ENCODE measurements at places on chromosomes 12 and 14.

DNA sequence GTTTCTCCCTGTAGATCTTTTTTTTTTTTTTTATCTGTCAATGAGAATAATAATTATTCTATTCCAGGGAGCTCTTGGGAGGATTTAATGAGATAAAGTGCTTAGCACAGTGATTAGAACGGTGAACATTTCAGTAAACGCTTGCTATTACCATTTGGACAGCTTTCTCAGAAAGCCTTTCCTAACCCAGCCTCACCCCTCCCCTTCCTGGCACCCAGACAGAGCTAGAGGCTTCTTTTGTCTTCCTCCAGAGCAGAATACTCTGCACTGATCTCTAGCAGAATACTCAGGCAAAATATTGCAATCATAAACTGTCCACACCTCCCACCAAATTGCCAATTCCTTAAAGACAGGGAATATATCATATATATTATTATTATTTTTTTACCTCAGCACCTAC, 66.6 kb downstream of the ERGIC2 start:
- DNase-seq = no peak

GRCh38 chr12:124147575-124147974, 147.3 kb upstream of the RFLNA start:
- peak; percentile 45 for DNase-seq

GRCh38 chr12:27614386-27614785, 81.9 kb upstream of the REP15 start:
- no peak for DNase-seq

DNA sequence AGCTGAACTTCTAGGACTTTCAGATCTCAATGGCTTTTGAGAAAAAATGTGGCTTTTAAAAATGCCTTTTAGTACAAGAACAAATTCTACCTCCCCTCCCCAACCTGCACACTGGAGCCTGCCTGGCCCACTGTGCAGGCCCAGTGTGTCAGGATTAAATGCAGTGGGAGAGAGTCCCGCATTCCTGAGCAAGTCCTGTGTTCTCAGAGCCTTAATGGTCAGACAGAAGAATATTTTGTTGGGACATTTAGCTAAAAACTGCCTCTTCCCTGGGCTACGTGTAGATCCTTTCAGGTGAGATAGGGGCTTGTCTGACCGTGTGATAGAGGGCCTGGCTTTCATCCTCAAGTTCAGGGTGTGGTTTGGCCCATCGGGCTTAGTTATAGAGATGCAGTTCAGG, 63.1 kb upstream of the ESRRB start:
- no peak for DNase-seq

GRCh38 chr12:50764286-50765094, 589 bp downstream of the ATF1 start:
- no peak for DNase-seq

GRCh38 chr14:30826070-30826469, 48.3 kb upstream of the COCH start:
- no peak for DNase-seq

GRCh38 chr14:58631732-58632131, 6.0 kb upstream of the DACT1 start:
- DNase-seq = no peak

DNA sequence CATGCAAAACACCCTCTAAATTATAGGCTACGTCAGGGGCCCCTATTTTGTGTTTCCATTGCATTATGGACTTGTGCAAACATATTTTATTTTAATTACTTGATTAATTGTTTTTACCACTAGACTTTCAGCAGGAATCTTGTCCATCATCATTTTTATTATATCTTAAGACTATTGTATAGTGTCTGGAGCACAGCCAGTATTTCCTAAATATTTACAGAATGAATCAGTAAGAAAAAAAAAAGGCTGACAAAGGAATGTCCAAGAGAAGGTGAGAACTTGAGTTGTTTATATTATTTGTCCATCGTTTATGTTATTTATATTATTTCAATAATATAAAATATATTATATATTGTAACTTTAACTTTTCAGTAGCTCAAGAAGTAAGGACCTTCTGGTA, 664.7 kb downstream of the SLC6A15 start:
- DNase-seq = no peak

DNA sequence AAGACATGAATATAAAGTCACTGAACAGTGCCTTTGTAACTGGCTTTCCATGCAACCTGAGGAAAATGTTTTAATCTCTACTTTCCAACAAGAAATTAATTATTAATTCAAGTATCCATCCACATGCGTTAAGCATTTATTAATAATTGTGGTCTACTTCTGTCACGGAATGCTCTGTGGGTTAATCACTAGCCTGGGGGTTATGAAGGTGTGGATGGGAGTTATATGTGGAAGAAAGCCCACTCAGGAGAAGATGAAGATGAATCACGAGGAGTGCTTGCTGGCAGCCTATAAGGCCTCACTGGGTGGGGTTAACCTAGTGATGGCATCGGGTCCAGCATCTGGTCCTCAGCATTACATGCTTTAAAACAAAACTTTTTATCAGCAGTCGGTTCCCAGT, 99.5 kb upstream of the AVPR1A start:
- DNase-seq = no peak

DNA sequence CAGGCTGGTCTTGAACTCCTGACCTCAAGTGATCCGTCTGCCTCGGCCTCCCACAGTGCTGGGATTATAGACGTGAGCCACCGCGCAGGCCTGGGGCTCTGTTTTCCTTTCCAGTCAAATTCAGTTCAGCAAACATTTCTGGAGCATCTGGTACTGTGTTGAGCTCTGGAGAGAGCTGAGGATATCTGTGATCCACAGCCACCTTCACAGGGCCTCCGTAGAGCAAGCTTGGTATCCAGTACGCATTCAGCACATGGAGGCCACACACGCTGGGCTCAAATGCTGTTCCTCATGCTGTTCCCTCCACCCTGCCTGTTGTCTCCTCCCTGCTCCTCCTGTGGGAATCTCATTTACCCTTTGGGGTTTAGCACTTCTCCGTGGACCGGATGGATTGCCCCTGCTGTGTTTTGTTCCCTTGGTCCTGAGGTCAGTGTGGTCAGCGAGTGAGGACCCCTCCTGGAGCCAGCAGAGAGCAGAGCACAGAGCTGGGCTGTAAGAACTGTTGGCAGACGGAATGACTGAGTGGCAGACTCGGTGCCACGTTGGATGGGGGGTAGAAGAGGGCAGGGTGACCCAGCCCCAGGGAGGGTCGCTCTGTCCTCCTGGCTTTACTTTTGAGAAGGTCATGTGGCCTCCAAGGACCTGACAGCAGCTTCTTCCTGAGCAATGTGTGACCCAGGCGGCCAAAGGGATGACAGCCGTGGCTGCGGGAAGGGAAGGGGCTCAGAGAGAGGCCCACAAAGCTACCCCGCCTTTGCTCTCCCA, 891 bp downstream of the RPS6KL1 start:
- DNase-seq = peak; percentile 19

- no peak for DNase-seq
Measured at GRCh38 chr12:114661245-114661644, 22.7 kb downstream of the TBX3 start.

DNA sequence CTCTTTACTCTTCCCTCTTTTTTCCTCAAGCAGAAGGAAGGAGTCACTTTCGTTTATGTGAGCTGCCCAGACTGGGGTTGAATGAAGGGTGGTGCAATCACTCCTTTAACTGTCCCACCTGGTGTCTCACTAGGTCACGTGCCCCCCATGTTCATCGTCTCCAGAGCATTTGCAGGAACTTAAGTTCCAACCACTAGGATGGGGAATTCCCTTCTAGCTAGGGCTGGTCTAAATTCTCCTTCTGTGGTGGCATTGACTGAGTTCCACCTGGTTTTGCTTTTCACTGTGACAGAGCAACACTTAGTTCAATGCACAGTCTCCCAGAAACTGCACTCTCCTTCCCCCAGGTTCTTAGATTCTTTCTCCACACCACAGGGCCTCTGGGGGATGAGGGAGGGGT, 9.5 kb downstream of the FANCM start:
- peak; percentile 20 for DNase-seq

DNA sequence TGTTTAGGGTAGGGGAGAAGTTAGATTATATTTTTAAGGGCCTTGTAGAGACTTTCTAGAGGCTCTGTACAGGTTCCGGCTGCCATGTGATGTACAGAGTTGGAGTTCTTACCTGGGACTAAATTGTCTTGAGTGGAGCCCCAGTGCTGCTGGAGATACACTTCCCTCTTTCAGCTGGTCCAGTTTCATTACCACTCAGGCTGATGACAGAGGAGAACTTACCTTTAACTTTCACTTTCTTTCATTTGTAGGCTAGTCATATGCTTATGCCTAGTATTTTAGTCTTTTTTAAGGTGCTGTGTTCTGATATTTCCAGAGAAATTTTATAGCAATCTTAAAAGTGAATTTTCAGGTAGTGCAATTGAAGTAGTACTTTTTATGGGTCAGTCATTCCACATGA, 117.3 kb downstream of the ERC1 start:
- peak; percentile 67 for DNase-seq

DNA sequence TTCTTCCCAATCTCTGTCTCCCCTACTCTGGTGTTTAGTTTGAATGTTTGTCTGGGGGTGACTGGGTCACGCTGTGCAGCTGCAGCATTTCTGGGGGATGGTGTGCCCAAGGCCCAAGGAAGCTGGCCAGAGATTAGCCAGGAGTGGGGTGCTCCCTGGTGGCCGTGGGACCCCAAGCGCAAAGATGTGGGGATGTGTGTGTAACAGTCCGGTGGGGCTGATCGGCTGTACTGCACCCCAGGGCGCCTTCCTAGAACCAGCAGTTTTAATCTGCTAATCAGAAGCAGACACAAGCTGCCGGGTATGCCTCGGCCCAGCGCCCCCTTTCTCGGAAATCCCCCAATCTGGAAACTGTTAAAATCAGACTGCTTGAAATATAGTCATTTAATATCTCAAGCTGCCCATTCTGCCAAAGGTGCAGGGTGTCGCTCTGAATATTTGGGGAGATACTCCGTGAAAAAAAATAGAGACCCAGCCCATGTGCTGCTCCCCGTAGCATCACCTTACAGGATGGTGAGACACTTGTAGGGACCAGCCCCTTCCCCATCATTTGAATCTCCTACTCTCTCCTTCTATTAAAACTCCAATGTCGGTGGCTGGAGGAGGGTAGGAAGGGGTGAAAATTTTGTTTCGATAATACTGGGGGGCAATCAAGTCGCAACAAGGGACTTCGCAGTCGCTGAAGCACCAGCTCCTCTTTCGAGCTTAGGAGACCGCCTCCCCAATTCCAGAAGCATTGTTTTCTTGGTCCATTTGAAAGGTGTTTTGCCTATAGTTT, 4.3 kb downstream of the HOXC9 start:
- DNase-seq = no peak

- DNase-seq = no peak
Measured at GRCh38 chr14:48890333-48890732, 695.8 kb downstream of the RPS29 start.

GRCh38 chr14:68217791-68218340, 398.3 kb downstream of the RAD51B start:
- no peak for DNase-seq

DNA sequence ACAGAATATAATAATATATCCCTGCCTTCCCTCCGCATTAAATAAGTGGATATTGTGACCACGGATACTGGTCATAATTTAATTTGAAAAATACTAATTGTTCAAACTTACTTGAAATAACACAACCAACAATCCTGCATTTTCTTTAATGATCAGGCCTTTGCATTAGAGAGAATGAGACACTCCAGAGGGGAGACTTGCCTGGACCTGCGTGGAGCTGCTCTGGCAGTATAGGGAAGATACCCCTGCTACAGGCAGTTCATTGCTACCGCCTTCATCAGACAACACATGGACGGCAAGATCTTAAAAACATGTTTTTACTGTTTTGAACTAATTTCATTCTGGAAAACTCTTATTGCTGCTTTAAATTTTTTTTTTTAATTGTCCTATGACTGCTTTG, 211.0 kb upstream of the FAR2 start:
- no peak for DNase-seq

DNA sequence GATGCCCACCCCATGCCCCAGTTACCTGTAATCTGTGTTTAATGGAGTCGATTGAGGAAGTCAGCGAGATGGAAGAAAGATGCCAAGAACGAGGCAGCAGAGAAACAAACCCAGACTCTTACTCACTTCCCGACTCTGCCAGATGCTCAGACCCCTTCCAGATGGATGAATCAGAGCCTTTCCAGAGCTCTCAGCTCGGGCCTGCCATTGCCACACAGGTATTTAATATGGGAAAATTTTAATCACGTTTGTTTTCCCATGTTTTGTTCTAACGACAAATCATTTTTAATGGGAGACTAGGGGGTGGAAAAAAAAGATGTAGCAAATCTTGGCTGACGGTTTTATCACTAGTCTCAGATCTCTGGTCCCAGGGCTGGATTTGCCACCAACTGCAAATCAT, 72.5 kb upstream of the SRRM4 start:
- no peak for DNase-seq

DNA sequence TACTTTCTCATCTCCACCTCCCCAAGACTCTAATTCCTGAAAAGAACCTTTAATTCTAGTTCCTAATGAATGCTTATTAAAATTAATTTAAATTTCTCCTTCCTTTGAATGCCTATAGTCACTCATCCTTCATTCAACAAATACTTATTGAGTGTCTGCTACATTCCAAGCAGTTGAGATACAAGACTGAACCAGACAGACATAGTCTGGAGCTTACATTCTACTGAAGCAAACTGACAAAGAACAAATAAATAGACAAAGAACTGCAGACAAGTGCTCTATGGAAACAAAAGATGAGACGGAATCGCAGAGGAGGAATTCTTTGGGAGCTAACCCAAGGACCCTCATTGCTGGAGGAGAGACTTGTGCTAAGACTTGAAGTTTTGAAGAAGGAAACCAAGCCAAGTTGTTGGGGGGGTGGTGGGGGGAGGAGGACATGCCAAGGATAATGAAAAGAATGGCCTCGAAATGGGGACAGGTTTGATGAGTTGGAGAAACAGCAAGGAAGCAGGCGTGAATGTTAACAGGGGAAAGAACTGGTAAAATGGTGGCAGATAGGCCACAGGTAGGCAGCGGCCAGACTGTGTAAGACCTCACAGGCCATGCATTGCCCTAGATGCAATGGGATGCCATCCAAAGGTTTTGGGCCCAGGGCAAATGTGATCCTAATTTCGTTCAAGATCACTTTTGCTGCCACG, 9.7 kb upstream of the TDG start:
- no peak for DNase-seq

GRCh38 chr12:62466594-62467491, at the start of gene MON2:
Gene MON2 (plus strand): TSS chr12:62466826. CDS start chr12:62467208, 382 bp downstream.
- DNase-seq = peak; percentile 96

- no peak for DNase-seq
Measured at GRCh38 chr12:43964033-43964432, 128.2 kb downstream of the TMEM117 start.

DNA sequence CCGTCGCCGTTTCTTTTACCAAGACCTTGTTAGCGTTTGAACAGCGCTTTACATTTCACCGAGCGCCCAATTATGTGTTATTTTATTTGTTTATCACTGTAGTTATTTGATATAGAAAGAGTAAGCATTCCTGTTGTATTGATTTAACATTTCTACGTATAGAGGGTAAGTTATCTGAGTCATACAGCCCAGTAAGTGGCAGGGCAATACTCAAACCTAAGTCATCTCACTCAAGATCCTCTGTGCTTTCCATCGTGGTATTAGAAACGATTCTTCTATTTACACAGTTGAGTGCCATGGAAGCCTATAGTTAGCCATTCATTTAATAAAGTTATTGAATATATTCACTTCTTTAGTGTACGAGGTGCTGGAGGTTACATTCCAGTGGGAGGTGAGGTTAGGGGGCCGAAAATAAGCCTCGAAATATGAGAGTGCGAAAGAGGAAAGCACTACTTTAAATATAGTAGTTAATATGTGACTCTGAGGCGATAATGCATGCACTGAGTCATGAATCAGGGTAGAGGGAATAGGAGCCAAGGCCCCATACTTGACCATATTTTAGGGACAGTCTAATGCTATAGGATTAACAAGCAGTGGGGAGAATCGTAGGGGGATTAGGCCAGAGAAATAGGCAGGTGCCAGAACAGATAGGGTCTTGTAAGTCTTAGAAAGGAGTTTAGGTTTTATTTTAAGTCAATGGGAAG, 629 bp downstream of the RAD51AP1 start:
- no peak for DNase-seq

All from GM13976 (cell line).